ENCODE measurements at places on chromosomes 6 and 20.

DNA sequence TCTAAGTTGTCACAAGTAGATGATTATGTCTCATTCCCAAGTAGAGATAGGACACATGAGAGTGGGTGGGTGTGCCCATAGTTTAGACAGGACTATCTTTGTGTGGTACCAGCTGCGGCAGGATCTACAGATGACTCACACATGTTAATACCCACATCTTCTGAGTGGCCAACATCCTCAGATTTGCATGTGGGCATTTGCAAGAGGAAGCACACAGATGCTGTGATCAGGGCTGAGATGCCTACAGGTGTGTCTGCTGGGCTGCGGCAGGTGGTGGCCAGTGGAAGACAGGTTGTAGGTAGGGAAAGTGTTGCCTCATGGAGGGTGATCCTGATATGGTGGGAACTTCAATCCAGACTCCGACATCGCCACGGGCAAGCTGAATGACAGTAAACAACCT lies 50.8 kb downstream of the UTRN start:
- no peak overlapping the region for H3K27ac ChIP-seq
- no peak overlapping the region for H3K4me3 ChIP-seq
- H3K4me1 ChIP-seq = peaks cover 31% of the 10 kb centered on the region
- no peaks in the 10 kb centered on the region for H3K36me3 ChIP-seq
- no peaks in the 10 kb centered on the region for H3K27me3 ChIP-seq

GRCh38 chr20:52675375-52675774 lies 296.8 kb upstream of the TSHZ2 start:
- no peak overlapping the region for H3K4me3 ChIP-seq
- H3K4me1 ChIP-seq = no peaks in the 10 kb centered on the region
- no peaks in the 10 kb centered on the region for H3K27me3 ChIP-seq
- DNase-seq = no peak

GRCh38 chr20:47703748-47704147 lies 81.5 kb downstream of the SULF2 start:
- H3K27ac ChIP-seq = no peak overlapping the region
- H3K4me1 ChIP-seq = no peaks in the 10 kb centered on the region
- H3K36me3 ChIP-seq = no peaks in the 10 kb centered on the region
- no peak for DNase-seq

- H3K4me3 ChIP-seq = no peak overlapping the region
- peaks cover 34% of the 10 kb centered on the region for H3K4me1 ChIP-seq
- no peak for DNase-seq
- H3K27ac ChIP-seq = no peak overlapping the region
- no peaks in the 10 kb centered on the region for H3K36me3 ChIP-seq
- H3K27me3 ChIP-seq = peaks cover 78% of the 10 kb centered on the region
Observed at GRCh38 chr6:98828941-98829411, 5.4 kb upstream of the POU3F2 start.

DNA sequence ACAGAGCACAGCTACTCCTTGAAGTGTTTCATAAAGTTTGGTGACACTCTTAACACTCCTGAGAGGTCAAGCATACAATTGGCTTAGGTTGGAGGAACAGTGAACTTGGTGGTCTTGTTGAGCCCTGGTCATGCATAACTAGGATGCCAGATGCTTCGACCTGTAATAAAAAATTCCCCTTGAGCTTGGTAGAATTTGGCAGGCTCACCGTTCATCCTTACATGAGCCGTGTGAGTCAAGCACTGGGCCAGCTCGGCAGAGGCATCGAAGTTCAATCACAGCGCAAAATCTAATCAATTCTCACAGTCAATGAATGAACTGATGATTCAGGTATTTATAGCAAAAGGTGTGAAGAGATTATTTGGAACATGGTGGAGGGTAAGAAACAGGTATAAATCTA lies 33.7 kb downstream of the CYP24A1 start:
- H3K27ac ChIP-seq = no peak overlapping the region
- no peak for DNase-seq
- H3K36me3 ChIP-seq = no peaks in the 10 kb centered on the region
- H3K27me3 ChIP-seq = peaks cover 7% of the 10 kb centered on the region
- no peak overlapping the region for H3K4me3 ChIP-seq
- no peaks in the 10 kb centered on the region for H3K4me1 ChIP-seq

GRCh38 chr6:101605874-101606273 lies 212.4 kb downstream of the GRIK2 start:
- H3K27me3 ChIP-seq = no peaks in the 10 kb centered on the region
- no peak overlapping the region for H3K4me3 ChIP-seq
- no peak overlapping the region for H3K27ac ChIP-seq
- no peak for DNase-seq
- no peaks in the 10 kb centered on the region for H3K36me3 ChIP-seq

- H3K36me3 ChIP-seq = peaks cover 6% of the 10 kb centered on the region
- no peak overlapping the region for H3K27ac ChIP-seq
- H3K27me3 ChIP-seq = no peaks in the 10 kb centered on the region
- H3K4me3 ChIP-seq = no peak overlapping the region
- no peak for DNase-seq
Observed at GRCh38 chr6:90204327-90205056, 92.2 kb downstream of the BACH2 start.

DNA sequence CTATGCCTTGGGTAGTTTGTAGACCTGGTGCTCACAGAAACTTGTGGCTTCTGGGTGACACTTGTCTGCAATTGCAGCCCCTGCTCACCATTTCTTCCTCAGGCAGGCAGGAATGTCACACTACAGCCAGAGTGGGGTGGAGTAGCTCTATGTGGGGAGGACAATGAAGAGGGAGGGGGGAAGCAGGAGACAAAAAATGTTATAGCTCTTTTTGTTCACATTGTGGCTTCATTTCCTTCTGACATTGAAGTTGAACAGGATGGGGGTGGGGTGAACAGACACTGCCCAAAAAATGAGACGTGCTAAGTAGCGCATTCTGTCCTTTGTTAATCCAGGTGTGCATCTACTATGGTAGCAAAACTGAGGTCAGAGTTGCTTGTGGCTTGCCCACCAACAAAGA lies at the start of gene THEMIS:
Gene THEMIS, minus strand, starts transcription at position 124 of the 400 bp plus-strand sequence. CDS start 126 bp downstream, outside the sequence.
- peaks cover 22% of the 10 kb centered on the region for H3K4me1 ChIP-seq
- H3K27me3 ChIP-seq = no peaks in the 10 kb centered on the region
- peak; percentile 3 for DNase-seq
- peak within 1 kb of the TSS; percentile 61 for H3K4me3 ChIP-seq

GRCh38 chr20:16541226-16541625 lies 32.0 kb downstream of the KIF16B start:
- H3K27me3 ChIP-seq = no peaks in the 10 kb centered on the region
- no peak overlapping the region for H3K27ac ChIP-seq
- no peak overlapping the region for H3K4me3 ChIP-seq
- DNase-seq = no peak

DNA sequence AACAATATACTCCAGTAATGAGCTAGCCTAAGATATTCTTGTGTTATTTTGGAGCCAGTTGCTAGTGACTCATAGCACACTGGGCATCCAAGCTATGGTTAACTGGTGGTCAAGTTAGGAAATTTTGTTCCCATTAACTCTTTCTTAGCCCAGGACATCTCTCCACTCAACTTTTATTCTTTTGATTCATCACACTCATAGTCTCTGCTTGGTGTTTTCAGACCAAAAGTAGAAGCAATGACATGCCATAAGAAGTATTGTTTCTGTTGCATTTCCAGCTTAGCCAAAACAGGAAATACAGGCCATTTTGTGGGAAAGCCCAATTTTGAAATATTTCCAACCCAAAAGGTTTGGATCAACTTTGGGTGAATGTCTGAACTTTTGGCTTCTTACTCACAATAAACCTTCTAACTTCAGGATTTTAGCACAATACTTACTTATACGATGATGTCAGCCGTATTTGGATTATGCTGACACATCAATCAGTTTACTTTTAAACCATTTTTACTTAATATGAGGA lies 31.6 kb upstream of the CCN2 start:
- H3K36me3 ChIP-seq = no peaks in the 10 kb centered on the region
- no peaks in the 10 kb centered on the region for H3K27me3 ChIP-seq
- no peak overlapping the region for H3K27ac ChIP-seq

DNA sequence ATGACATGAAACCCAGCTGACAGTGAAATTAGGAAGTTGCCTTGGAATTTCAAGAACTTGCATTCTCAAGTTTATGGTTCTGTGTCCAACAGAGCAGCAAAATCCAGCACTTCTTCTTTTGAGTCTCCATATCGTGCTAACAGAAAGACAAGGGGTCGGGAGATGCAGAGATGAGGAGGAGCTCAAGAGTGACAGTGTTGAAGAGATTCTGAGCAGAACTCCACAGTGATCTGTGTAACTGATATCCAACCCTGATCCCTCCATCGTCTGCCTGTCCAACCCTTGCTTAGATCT lies 21.2 kb upstream of the BTN1A1 start:
- H3K4me1 ChIP-seq = peaks cover 16% of the 10 kb centered on the region
- no peak for DNase-seq
- no peaks in the 10 kb centered on the region for H3K36me3 ChIP-seq
- H3K27ac ChIP-seq = no peak overlapping the region
- H3K4me3 ChIP-seq = no peak overlapping the region

DNA sequence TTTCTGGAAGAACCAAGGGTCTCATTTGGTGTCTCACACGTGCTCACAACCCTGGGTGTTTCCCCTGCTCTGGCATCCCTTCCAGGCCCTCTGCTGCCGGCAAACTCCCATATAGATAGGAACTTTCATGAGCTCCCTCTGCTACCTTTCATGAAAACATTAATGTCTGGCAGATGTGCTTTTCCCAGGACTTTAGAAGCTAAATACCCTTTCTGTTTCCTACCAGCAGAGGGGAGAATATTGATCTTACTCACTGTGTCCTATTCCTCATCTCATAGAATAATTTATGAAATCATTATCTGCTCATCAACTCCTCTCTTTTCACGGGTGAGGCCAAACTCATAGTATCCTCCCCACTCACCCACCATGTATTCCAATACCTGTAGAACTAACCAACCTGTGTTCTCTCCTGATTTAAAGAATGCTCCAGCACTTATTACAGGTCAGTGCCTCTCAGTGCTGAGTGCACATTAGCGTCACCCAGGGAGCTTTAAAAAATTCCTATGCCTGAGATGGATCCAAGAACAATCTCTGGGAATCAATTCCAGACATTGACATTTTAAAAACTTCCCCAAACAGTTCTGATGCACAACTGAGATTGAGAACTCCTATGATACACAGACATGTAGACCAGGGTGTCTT lies 298.5 kb upstream of the JAG1 start:
- H3K4me3 ChIP-seq = no peak overlapping the region
- H3K27me3 ChIP-seq = no peaks in the 10 kb centered on the region
- H3K36me3 ChIP-seq = no peaks in the 10 kb centered on the region
- no peaks in the 10 kb centered on the region for H3K4me1 ChIP-seq
- no peak for DNase-seq

DNA sequence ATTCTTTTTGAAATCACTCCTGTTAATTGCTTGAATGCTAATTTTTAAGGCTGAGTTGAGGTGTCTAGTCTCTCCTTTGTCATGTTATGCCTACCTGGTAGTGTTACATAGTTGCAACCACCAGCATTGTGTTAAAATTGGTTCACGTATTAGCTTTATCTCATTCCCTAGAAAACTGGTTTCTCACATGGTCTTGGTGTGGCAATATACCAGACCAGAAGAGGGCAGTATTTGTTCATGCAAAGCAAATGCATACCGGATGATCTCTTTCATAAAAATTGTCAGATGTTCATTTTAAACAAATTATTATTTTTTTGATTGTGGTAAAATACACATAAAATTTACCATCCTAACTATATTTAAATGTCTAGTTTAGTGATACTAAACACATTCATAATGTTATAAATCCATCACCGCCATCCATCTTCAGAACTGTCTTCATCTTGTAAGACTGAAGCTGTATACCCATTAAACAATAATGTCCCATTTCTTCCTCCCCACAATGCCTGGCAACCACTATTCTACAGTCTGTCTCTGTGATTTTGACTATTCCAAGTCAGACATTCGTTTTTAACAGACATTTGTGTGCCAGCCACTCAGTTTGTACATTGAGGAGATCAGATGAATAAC lies 92.8 kb downstream of the ATRN start:
- no peak overlapping the region for H3K4me3 ChIP-seq
- no peaks in the 10 kb centered on the region for H3K36me3 ChIP-seq
- no peak overlapping the region for H3K27ac ChIP-seq
- no peaks in the 10 kb centered on the region for H3K4me1 ChIP-seq
- no peaks in the 10 kb centered on the region for H3K27me3 ChIP-seq

All from effector memory CD4-positive, alpha-beta T cell (primary cell).